ENCODE measurements at places on chromosomes 11 and 22.

GRCh38 chr11:44832452-44832851, 105.7 kb downstream of the TSPAN18 start:
- DNase-seq: no peak

DNA sequence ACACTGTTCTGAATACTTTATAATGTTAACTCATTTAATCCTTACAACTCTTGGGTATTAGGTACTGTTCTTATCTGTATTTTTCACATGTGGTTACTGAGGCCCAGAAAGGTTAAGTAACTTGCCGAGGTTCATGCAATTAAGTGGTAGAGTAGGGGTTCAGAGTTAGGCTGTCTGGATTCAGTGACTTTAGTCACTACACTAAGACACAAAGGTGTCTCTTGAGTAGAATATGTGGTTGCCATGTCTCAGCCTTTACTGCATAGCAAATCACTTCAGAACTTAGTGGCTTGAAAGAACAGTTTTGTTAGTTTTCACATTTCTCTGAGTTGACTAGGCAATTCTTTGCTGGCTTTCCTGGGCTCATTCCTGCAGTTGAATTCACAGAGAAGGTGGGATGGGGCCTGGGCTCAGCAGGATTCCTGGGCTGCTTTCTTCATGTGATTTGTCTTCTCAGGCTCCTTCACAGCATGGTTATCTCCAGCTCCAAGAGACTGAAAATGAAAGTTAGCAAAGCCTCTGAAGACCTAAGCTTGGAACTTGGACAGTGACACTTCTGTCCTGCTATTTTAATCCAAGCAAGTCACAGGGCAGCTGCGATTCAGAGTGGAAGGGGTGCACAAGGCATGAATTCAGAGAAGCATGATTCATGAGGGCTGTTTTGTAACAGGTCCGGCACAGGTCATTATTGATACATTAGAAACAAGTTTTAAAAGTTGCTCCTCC, 68.3 kb downstream of the SPECC1L start:
- DNase-seq: no peak

DNA sequence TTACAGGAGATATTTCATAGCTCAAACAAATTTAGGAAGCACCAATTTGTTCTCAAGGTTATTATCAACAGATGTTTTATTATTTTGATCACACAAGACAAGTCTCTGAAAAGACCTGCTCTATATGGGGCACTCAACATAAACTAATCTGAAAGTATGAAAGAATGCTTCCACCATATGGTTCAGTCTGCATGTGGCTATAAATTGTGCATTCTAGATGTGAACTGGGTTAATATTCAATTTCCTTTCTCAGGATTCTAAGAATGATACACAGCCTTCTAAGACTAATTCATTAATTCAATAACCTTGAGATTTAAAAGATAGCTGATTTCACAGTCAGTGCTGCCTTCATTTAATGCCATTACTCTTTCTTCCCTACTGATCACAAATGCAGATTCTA, 851.3 kb upstream of the CCDC90B start:
- no peak for DNase-seq

- DNase-seq: peak; percentile 7
Observed at GRCh38 chr22:21568347-21569075, 997 bp downstream of the UBE2L3 start.

- DNase-seq: peak; percentile 62
Observed at GRCh38 chr11:64713016-64713707, 9.8 kb downstream of the NRXN2 start.

DNA sequence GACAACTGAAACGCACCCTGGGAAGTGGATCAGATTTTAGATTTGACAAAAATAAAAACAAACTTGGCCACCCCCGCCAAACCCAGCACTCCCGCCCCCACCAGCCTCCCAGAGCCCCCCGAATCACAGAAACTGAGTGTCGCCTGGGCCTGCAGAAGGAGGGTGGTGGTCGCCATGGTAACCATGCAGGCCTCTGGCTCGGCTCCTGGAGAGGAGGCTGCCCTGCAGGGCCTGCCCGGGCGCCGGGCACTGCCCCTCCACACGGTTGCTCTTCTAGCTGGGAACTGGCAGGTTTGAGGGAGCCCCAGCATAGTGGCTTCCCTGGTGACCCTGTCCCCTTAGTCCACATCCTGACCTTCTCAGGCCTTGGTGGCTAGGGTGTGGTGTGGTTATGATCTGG, 19.3 kb downstream of the CACNA1I start:
- peak; percentile 57 for DNase-seq

DNA sequence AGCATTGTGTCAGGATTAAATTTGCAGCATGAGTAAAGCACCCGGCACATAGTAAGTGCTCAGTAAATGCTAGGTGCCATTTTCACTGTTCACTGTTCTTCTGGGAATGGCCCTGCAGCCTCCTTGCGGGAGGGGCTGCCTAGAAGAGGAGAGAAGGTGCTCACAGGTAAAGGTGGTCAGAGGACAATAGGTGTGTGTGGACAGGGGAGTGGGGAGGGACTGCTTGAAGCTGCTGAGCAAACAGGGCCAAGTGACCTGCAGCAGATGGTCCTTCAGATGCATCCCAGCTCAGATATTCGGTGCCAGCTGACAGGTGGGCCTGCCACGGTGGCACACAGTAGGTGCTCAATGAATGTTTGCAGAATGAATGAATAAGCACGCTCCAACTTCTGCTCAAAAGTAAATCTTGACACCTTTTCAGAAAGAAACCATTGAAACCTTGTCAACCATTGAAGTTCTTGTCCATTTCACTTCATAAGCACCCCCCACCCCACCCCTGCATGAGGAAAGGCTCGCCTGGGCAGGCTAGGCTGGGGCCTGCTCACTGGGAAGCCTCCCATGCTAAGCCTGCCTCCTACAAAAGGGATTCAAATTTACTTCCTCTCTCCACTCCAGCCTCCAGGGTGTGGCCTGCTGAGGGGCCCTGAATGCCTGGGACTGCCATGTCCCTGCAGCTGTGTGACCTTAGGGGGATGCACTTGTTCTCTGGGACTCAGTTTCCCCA, 1.6 kb downstream of the KIAA0930 start:
- no peak for DNase-seq

DNA sequence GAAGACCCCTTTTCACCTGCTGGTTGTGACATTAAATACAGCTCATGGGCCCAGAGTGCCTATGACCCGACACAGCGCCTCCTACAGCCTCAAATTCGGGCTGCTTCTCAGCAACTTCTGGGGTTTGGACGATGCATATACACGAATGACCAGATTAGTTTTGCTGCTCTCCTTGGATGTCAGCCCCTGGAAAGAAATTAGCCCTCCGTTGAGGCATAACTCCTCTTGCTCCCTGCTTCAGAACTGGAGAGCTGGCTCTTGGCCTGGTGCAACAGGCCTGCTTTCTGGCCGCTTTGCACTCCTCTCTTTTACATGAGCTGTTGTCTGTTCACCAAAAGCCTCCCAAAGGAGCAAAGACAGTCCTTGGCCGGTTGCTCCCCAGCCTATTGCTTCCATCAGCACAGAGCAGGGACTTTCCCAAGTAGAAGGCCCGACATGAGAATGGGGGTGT, 3.3 kb downstream of the TECTA start:
- no peak for DNase-seq

GRCh38 chr11:86592047-86592591, 80.3 kb downstream of the ME3 start:
- DNase-seq: no peak

- DNase-seq: peak; percentile 31
Observed at GRCh38 chr11:2928605-2929530, at the start of gene PHLDA2. PHLDA2 (minus strand) TSS chr11:2929420; CDS start chr11:2929364, 56 bp downstream.

- no peak for DNase-seq
Observed at GRCh38 chr11:63683133-63683991, 2.1 kb downstream of the RTN3 start.

DNA sequence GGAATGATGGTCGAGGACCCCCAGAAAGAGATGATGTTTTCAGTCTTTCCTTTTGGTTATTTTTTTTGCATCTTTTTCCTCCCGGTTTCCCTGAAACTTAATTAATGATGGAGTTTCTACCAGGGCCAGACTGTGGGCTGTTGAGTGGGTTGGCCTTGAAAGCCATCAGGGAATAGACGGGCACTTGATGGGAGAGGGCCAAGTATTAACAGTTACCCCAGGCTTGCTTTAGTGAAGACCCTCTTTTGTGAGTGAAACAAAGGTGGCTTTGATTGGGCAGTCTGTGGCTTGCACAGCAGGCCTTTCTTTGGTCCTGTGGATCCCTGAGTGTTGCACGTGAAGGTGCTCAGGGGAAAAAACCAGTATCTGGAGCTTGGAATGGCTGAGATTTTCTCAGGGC, 56.9 kb downstream of the AMOTL1 start:
- no peak for DNase-seq

- DNase-seq: no peak
Observed at GRCh38 chr11:8231979-8232378, 31.7 kb downstream of the LMO1 start.

DNA sequence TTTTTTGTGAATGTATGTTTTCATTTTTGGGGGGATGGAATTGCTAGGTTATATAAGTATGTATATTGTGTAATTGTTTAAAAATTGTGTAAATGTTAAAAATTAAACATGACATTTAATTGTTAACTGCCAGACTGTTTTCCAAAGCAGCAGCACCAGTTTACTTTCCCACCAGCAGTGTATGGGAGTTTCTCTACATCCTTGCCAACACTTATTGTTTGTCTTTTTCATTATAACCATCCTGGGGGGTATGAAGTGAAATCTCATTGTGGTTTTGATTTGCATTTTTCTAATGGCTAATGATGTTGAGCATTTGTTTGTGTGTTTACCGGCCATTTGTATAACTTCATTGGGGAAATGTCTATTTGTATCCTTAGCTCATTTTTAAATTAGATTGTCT, 31.7 kb upstream of the RRAS2 start:
- no peak for DNase-seq

DNA sequence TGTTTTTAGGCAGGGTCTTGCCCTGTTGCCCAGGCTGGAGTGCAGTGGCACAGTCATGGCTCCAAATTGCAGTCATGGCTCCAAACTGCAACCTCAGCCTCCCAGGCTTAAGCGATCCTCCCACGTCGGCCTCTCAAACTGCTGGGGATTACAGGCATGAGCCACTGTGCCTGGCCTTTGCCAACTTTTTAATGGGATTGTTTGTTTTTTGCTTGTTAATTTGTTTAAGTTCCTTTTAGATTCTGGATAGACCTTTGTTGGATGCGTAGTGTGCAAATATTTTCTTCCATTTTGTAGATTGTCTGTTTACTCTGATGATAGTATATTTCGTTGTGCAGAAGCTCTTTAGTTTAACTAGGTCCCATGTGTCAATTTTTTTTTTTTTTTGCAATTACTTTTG, 10.0 kb upstream of the SCGB1D1 start:
- no peak for DNase-seq

- no peak for DNase-seq
Observed at GRCh38 chr11:118912742-118913410, 12.8 kb downstream of the BCL9L start.

DNA sequence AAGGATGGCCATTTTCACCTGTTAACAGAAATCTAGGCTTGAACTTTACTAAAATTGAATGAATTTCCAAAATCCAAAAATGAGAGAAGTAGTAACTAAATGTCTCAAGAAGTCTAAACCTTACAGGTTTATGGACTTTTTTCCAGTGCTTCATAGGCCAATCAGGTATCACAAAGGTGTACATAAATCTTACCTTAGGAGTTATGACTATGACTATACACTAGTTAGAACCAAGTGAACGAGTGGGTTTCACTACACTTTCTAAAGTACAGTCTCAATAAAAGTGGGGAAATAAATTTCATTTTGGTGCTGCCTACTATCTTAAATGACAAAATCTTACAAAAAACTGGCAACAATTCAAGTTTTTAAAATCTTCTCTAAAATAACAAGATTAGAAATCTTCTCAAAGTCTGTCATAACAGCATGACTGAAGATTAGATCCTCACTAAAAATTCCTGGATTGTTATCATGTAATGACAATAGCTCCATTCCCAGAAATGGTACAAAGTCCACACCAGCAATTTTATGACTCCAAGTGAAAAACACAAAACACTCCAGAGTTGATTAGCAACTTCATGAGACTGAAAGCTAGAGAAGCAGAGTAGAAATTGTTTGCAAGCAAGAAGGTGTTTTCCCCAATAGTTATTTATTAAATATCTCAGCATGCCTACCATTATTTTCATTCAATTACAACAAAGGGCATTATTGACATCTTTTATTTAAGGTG, 20.9 kb downstream of the SOX6 start:
- no peak for DNase-seq

DNA sequence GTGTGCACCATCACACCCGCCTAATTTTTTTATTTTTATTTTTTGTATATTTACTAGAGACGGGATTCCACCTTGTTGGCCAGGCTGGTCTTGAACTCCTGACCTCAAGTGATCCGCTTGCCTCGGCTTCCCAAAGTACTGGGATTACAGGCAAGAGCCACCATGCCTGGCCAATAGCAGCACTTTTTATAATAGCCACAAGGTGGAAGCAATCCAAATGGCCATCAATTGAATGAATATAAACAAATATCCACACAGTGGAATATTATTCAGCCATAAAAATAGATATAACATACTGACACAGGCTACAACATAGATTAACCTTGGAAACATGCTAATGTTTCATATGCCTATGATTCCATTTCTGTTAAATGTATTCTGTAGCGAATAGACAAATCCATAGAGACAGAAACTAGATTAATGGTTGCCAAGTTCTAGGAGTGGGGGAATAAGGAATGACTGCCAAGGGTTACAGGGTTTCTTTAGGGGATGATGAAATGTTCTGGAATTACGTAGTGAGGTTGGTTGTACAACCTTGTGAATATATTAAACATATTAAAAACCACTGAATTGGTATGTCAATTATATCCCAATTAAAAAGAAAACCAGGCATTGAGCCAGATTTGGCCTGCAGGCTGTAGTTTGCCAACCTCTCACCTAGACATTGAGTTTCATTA, 4.8 kb downstream of the VPS51 start:
- DNase-seq: no peak

DNA sequence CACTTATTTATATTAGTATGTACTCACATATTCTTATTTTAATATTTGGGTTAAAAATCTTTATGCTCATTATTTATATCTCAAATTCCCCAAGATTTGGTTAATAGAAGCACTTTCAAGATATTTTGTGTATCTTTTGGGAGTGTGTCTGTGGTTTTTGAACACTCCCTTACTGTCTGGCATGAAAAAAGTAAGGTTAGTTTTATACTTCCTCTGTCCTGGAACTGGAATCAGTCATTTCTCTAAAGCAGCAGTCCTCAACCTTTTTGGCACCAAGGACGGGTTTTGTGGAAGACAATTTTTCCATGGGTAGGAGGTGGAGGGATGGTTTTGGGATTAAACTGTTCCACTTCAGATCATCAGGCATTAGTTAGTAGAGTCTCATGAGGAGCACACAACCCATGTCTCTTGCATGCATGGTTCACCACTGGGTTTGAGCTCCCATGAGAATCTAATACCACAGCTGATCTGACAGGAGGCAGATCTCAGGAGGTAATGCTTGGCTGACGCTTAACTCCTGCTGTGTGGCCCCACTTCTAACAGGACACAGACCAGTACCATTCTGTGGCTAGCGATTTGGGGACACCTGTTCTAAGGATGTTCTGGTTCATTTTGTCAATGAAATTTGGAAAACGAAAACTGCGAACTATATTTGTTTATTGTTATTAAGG, 60.2 kb downstream of the CASP12 start:
- no peak for DNase-seq

Measured in NCI-H1092 (cell line).